ENCODE measurements at places on chromosomes 7 and 10. TPM values are rescaled to one million over a fixed set of nuclear protein-coding genes. Genes with fewer than 3 reads are reported as not detected.
A peak's percentile ranks its signal among the peaks of the same experiment; 100 is the strongest.

The C10orf105 gene
- 0.48 TPM for total RNA-seq

The ARMH3 gene
- 18.3 TPM for total RNA-seq

The FAM3C gene
- total RNA-seq: 71.5 TPM

The OGDHL gene
- total RNA-seq: 16.6 TPM

The NUPR2 gene
- not detected for total RNA-seq

The HMX3 gene
- 0.27 TPM for total RNA-seq

DNA sequence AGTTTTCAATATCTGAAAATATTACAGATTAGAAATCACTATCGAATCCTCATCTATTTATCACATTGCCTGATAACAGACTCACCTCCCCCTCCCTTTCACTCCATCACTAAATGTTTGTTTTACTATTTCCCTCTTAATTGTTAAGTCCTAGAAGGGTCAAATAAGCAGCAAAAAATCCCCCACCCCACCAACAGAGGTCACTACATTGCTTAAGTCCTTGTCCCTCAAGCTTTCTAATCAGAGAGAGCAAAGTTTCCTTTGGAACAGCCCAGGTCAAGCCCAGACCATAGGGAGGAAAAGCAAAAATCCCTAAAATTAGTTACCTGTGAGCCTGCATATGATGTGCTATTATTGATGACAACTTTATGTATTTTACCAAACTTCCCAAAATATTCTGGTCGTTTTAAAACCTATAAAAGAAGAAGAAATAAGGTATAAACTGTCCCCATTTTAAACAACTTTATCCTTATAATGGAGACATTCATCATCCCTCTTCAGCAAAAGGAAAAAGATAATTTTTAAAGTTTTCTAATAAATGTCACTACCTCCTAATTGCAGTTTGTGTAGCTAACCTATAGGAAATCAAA is 95.0 kb downstream of the CNOT4 start:
- no peaks in the 10 kb centered on the region for H3K4me1 ChIP-seq
- no peaks in the 10 kb centered on the region for H3K36me3 ChIP-seq
- peak; percentile 72 for DNase-seq
- no peaks in the 10 kb centered on the region for H3K27me3 ChIP-seq
- H3K27ac ChIP-seq: no peak overlapping the region

- no peak overlapping the region for H3K27ac ChIP-seq
- no peak for DNase-seq
- H3K4me3 ChIP-seq: no peak overlapping the region
- peaks cover 40% of the 10 kb centered on the region for H3K36me3 ChIP-seq
- no peaks in the 10 kb centered on the region for H3K27me3 ChIP-seq
Observed at GRCh38 chr10:112429147-112429546, 17.6 kb downstream of the ZDHHC6 start.

- H3K27ac ChIP-seq: no peak overlapping the region
- no peaks in the 10 kb centered on the region for H3K36me3 ChIP-seq
- no peak for DNase-seq
- H3K4me1 ChIP-seq: no peaks in the 10 kb centered on the region
Observed at GRCh38 chr10:98349508-98349922, 65.5 kb downstream of the PYROXD2 start.

DNA sequence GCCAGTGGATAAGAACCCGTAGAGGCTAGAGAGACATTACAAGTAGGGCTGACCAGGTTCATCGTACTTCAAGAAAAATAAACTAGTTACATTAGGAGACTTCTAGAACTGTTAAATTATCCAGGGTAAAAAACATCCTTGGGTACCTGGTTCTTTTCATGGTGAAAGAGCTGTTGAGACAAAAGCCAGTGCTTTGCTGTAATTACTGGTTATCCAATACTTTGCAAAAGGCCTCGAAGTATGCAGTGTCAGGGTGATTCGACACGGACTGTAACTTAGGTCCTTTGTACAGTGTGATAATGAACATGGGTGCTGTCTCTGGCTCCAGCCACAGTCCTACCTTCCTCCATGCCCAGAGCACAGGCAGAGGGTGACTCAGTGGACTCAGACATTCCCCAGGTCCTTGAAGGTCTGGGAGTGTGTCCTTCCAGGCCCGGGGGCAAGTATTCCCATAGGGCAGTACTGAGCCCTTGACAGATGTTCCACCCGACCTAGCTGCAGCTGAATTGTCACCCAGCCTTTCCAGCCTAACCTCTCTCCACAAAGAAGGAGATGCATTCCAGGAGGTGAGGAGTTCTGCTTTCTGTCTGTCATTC is 123.6 kb upstream of the TMEM72 start:
- H3K4me3 ChIP-seq: no peak overlapping the region
- no peaks in the 10 kb centered on the region for H3K4me1 ChIP-seq
- H3K36me3 ChIP-seq: no peaks in the 10 kb centered on the region
- no peaks in the 10 kb centered on the region for H3K27me3 ChIP-seq

DNA sequence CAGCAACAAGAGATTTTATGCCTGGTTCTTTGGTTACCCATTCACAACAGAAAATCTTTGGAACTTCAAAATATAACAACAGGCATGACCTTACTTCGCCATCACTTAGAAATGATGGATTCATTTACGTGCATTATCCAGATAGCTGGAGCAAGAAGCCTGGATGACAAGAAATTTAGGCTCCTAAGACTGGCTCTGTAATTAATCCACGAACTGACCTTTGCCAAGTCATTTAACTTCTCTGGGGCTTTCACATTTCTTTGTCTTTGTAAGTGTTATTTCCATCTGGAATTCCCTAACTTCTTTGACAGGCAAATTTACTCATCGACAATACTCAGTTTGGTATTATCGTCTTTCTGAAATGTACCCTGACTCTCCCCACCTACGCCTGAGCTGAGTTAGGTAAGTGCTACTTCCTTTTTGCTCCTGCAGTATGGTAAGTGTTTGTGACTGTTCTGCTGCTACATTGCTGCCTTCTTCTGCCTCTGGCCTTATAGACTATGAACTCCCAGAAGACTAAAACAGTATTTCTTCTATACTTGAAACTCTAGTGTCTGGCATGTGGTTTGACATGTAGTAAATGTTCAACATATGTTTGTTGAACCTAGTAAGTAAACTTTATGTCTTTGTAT is 5.5 kb upstream of the MDFIC start:
- H3K4me1 ChIP-seq: no peaks in the 10 kb centered on the region
- no peak for DNase-seq
- H3K4me3 ChIP-seq: no peak overlapping the region
- H3K36me3 ChIP-seq: no peaks in the 10 kb centered on the region
- H3K27ac ChIP-seq: no peak overlapping the region

- no peak for DNase-seq
- no peaks in the 10 kb centered on the region for H3K27me3 ChIP-seq
- H3K27ac ChIP-seq: no peak overlapping the region
- no peaks in the 10 kb centered on the region for H3K4me1 ChIP-seq
- peaks cover 15% of the 10 kb centered on the region for H3K36me3 ChIP-seq
- no peak overlapping the region for H3K4me3 ChIP-seq
Observed at GRCh38 chr10:131961777-131962662, 19.7 kb downstream of the BNIP3 start.

GRCh38 chr10:28577506-28577905 is 44.6 kb downstream of the WAC start:
- no peak overlapping the region for H3K27ac ChIP-seq
- H3K4me3 ChIP-seq: no peak overlapping the region
- H3K36me3 ChIP-seq: peaks cover 17% of the 10 kb centered on the region
- no peaks in the 10 kb centered on the region for H3K4me1 ChIP-seq
- DNase-seq: no peak

DNA sequence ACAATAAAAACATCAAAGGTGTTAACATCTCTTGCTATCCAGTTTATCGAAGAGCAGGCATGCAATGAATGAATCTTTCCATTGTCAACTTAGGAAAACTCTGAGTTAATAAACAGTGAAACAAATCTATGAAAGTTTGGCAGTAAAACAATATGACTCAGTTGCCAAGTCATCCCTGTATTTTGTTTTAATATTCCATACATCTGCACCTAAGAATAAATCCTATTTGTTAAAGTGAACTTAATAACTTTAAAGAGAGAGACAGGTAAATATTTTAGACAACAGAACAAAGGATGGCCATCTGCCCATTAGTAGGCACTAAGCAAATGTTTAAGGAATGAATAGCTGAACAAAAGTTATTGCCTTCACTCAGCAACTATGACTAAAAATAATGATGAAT is 700.5 kb upstream of the CELF2 start:
- DNase-seq: no peak
- no peaks in the 10 kb centered on the region for H3K4me1 ChIP-seq
- no peaks in the 10 kb centered on the region for H3K36me3 ChIP-seq
- H3K27me3 ChIP-seq: no peaks in the 10 kb centered on the region
